ENCODE measurements at places on chromosomes 16 and 17.
A peak's percentile ranks its signal among the peaks of the same experiment; 100 is the strongest.

DNA sequence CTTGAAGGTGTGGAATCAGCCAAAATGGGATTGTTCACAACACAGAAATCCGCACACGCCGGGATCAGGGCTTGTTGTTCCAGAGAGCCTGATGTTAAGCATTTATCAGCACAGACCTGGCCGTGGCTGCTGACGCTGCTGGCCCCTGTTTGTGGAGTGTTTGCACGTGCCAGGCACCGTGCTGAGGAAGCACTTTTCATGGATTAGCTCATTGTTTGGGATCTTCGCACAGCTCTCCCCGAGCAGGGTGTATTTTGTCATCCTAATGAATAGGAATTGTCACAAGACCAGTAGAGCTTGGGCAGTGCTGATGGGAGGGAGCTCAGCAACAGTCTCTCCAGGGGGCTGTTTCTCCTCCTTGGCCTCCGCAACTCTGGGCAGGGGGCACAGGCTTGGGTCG, 160.4 kb upstream of the PLCG2 start:
- no peak for DNase-seq

GRCh38 chr16:73354434-73354833, 306.5 kb upstream of the ZFHX3 start:
- no peak for DNase-seq

GRCh38 chr17:33090806-33091205, 99.2 kb downstream of the SPACA3 start:
- DNase-seq: no peak

DNA sequence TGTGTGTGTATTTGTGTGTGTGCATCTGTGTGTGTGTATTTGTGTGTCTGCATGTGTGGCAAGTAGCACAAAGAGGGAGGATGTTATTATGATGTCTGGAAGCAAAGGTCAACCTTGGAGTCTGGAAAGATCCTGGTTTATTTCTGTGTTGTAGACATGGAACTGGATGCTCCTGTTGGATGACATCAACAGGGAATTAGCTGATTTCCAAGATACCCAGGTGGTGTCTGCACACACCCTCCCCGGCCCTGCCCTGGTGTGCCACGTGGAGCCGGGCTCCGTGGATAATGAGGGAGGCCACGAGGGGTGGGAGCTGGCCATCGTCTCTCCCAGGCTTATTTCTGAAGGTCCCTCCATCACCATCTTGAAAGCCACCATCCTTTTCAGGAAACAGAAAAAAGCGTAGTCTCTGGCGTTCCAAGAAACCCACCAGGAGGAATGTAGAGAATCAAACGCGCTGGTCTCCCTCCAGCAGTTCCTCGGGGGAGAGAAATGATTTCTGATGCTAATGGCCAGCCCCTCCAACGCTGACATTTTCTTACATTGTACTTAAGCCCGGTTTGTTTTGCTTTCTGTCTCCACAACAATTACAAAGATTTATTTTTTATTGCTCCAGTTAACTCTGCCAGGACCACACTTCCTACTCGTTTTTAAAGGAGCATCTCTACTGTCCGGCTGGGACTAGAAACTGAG, 93.3 kb downstream of the FOXL1 start:
- no peak for DNase-seq

GRCh38 chr17:1179818-1180742, at the start of gene ABR:
ABR (minus strand) TSS chr17:1179981; CDS start chr17:1179727, 254 bp downstream.
- peak; percentile 50 for DNase-seq

DNA sequence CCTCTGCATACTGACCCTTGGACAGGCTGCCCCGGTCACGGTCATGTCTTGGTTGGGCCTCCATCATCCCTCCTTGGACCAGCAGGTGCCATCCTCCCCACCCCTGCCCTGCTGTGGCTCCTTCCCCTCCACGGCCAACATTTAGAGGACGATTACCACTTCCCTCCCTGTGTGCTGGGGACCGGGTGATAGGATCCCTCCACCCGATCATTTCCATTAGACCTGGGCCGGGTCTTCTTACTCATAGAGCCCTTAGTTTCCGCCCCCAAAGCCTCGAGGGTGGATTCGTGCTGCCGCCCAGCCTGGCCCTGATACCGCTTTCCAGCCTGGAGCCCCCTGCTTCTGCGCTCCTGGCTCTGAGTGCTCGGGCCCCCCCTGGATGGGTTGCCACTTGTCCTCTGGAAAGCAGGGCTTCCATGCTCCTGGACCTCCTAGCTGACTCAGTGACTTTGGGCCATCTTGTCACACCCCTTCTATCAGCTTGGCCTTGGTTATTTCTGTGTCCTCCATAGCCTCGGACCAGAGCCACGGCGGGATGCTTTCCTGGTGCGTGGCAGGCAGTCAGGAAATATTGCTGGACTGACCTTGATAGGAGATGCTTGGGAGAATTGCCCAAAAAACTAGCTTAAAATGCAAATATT, 171.4 kb downstream of the SEC14L1 start:
- no peak for DNase-seq

GRCh38 chr17:68832109-68832802, 122.9 kb downstream of the ABCA8 start:
- no peak for DNase-seq

DNA sequence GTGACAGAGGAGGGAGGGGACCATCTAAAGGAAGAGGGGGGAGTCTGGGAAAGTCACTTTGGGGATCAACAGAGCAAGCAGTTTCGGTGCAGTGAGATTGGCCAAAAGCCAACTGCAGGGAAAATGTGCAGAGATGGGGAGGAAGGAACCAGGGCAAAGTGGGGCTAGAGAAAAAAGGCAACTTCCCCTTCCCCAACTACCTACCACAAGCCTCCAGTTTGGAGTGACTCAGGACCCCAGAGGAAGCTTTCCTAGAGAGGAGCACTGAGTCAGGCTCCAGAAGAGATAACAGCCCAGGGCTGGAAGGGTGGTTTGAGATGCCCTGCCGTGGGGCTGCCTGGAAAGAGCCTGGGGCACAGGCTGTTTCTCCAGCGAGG, 6.9 kb upstream of the CD300LD start:
- DNase-seq: peak; percentile 29

- DNase-seq: no peak
These were observed 25.0 kb upstream of the ATP2A3 start for GRCh38 chr17:3989041-3989886.

DNA sequence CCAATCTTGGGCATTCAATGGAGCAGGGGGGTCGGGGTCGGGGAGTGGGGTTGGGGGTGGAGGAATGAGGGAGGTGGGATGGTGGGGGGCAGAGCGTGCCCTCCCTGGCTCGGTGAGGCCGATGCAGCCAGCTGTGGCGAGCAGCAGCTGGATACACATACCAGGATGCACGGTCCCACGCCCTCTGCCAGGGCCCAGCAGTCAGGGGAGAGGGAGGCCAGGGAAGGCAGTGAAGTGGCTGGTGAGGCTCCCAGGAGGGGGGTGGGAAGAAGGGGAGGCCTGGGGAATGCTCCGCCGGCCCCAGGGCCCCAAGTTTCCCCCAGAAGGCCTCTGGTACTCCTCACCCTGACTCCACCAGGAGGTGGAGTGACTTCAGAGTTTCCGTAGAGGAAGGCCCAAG, 77.6 kb upstream of the LHX1 start:
- DNase-seq: no peak

DNA sequence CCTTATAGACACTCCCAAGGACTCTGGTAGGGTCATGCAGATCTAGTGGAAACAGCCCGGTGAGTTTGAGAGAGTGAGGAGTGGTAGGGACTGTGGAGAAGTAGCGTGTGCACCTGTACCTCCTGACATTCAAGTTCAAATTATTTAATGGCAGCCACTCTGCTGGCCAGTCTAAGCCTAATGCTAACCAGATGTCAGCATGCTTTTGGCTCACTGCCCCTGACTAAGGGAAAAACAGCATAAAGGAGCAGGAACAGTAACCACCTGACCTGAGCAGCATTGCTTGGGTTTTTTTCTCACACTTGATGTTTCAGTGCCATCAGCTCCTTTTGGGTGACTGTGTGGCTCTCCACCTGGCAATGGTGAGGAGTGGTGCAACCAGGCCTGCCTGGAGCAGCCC, 23.8 kb upstream of the SLC12A3 start:
- no peak for DNase-seq

Measured in hematopoietic multipotent progenitor cell treated with erythropoietin and hydrocortisone succinate and interleukin-3 and kit ligand, for 4 days (in vitro differentiated cells).